ENCODE measurements at places on chromosomes 2 and 18.

- DNase-seq = no peak
Observed at GRCh38 chr18:55864281-55864680, 276.3 kb upstream of the TCF4 start.

DNA sequence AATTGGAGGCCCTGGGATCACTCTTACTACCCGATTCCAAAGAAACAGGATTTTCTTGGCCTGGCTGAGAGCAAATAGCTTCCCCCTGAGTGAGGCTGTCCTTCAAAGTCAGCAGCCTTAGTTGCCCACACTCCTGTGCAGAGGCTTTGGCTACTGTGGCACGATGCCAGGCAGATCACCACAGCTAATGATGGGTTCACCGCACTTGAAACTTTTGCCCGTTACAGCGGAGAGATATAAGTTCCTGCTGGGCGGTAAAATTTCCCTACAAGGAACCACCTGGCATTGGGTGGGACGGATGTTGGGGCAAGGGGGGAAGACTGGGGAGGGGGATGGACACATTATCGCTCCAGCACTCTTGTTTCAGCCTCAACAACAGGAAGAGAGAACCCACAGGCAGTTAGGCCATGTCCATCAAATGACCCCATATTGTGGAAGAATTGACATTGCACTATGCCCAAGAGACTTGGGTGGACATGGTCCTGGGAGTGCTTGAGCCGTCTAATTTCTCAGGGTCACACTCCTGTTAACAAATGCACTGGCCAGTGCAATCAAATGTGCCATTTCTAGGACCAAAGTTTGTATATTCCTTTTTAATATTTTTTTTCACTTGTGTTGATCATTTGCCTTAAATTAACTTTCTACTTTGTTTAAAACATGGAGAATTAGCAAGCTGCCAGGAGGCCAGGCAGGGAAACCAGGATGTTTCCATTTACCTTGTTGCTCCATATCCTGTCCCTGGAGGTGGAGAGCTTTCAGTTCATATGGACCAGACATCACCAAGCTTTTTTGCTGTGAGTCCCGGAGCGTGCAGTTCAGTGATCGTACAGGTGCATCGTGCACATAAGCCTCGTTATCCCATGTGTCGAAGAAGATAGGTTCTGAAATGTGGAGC is 4.4 kb downstream of the IL1B start:
- DNase-seq = no peak

DNA sequence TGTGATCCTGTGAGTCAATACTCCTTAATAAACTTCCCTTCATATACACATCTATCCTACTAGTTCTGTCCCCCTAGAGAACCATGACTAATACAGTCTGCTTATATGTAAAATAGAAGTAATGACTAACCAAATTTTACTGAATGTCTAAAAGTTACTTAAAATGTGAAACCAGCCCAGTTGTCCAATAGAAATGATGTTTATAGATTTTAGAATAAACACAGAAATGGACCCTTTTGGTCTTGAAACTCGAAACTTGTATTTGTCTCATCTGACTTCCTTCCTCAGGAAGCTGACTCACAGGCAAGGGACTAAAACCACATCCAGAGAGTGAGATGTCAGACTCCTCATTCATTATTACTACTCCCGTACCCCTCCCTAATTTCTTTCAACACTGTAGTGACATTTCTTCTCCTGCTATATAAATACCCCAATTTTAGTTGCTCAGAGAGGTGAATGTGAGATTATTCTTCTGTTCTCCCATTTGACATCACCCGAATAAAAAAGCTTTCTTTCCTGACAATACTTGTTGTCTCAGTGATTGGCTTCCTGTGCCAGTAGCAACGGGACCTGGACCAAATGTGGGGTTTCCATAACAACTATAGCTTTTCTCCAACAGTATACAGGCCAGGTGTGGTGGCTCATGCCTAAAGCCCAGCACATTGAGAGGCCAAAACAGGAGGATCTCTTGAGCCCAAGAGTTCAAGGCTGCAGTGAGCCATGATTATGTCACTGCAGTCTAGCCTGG is 486.0 kb downstream of the ERBB4 start:
- no peak for DNase-seq

GRCh38 chr18:44788334-44788733 is 107.6 kb downstream of the SETBP1 start:
- no peak for DNase-seq

GRCh38 chr2:100274076-100274475 is 48.2 kb downstream of the LONRF2 start:
- no peak for DNase-seq

- DNase-seq = no peak
Observed at GRCh38 chr2:205197468-205198139, 484.7 kb upstream of the NRP2 start.

DNA sequence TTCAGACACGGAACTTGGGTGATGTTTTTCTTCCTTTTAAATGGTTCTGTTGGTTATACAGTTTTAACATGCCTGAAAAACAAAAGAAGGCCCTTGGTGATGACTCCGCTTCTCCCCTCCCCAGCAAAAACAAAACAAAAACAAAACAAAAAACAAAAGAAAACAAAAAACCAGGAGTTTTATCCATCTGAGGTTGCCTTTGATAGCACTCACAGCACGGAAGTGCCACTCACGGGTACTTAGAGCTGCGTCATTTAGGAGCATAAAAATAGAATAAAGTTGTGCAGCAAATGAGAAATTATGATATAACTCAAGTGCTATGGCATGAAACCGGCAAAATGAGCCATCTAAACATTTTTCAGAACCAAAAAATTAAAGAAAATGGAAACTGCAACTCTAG is 57.7 kb downstream of the ZEB2 start:
- DNase-seq = no peak

- no peak for DNase-seq
Observed at GRCh38 chr2:105397025-105397722, 1.7 kb downstream of the FHL2 start.

All from stimulated activated CD4-positive, alpha-beta T cell treated with anti-CD3 and anti-CD28 coated beads, Interleukin-12 subunit alpha, Interleukin-12 subunit beta, amount 100 ng/mL, for 24 hours (primary cell).